NCI-H1048 (cell line): ENCODE measurements at places on chromosomes 2 and 18.

DNA sequence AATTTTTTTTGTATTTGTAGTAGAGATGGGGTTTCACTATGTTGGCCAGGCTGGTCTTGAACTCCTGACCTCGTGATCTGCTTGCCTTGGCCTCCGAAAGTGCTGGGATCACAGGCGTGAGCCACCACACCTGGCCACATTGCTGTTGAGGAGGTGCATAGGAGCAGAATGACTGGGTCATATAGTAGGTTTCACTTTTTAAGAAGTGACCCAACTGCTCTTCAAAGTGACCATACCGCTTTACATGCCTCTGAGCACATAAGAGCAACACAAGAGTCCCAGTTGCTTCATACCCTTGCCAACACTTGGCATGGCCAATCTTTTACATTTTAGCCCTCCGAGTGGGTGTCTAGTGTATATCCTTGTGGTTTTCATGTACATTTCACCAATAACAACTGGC, 28.9 kb downstream of the RRM2 start:
- no peak for DNase-seq

- no peak for DNase-seq
Observed at GRCh38 chr2:24515831-24516230, 24.8 kb downstream of the NCOA1 start.

DNA sequence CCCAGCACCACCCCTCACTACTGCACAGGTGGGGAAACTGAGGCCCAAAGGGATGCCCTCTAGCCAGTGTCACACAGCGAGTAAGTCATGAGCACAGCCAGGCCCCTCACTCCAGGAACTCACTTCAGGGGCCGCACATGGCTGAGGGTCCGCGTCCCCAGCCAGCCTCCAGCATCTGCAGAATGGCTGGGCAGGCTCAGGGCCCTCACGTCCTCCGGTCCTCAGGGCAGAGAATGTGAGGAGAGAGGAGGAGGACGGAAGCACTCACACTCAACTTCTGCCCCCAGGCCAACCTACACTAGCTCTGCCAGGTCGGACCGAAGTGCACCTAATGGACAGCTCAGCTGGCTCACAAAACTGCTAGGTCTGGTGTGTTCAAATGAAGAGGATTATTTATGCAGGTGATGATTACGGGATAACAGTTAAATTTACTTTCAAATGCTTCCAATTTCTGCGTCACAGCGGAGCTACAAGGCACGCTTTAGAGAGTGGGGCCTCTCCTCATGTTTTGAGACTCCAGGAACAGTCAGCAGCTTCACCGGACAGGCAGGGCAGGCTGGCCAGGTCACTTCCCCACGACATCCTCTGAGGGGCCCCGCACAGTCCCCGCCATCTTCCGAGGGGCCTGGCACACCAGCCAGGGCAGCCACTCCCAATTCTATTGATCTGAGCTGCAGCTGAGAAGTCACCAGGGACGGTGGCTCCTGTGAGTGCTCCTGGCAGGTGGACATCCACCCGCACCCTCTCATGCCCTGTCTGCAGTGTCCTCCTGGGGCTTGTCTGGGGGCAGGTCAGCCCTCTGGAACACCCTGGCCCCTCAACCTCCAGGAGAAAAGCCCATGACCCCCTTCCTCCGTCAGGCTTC, 26.5 kb downstream of the KIF1A start:
- DNase-seq: no peak

GRCh38 chr18:58335223-58335622, 291.2 kb downstream of the NEDD4L start:
- DNase-seq: no peak

- no peak for DNase-seq
Observed at GRCh38 chr2:201904538-201905420, 98.4 kb downstream of the CDK15 start.

- DNase-seq: no peak
Observed at GRCh38 chr2:145538661-145539350, 1018.9 kb upstream of the ZEB2 start.

- no peak for DNase-seq
Observed at GRCh38 chr18:62186499-62186773, 420 bp downstream of the PIGN start.

DNA sequence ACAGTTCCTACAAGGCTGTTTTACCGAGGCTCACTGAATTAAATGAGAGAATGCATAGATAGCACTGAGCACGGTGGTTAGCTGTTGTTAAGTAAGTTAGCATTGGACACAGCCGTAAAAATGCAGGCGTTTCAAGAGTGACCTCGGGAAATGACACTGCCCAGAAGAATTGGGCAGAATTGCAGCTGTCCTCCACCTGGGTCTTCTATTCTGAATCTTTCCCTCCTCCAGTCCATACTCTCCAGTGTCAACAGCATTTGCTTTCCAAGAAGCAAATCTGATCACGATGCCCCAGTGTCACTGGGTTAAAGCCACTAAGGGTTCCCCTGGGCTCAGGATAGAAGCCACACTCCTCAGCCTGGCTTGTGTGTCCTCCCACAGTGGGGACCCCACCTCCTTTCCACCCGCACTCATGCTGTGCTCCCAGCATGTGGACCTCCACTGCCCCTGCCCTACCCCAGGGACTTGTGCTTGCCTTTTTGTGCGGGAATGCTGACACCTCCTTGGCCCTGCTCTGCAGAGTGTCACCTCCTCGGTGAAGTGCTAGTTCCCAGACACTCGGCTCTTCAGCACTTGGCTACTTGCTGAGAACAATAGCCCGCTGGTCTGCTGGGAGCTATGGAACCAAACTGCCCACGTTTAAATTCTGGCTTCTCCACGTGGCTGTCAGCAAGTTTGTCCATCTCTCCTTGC, 135.0 kb downstream of the ANTXR1 start:
- DNase-seq: no peak

DNA sequence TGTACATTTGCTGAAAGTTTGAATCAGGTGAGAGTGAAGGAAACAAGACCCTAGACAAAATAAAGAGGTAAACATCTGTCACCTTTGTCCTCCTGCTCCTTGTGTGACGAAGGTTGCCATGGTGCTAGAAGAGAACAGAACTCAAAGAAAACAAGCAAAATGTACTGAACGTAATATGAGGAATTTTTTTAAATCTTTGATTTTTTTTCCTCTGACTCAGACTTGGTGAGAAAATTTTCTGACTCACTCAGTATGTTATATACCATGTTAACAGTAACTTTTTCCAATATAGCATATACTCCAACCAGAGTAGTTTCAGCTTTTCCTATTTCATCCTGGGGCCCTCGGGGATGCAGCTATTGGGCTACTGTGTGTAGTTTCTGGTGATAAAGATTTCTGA, 2114.6 kb upstream of the PIK3C3 start:
- DNase-seq: no peak

GRCh38 chr2:151543876-151544275, 134.2 kb downstream of the RIF1 start:
- DNase-seq: no peak

GRCh38 chr2:217409949-217410680, 550.3 kb upstream of the TNP1 start:
- no peak for DNase-seq

- DNase-seq: no peak
Observed at GRCh38 chr2:30957591-30957990, 150.3 kb upstream of the CAPN13 start.

DNA sequence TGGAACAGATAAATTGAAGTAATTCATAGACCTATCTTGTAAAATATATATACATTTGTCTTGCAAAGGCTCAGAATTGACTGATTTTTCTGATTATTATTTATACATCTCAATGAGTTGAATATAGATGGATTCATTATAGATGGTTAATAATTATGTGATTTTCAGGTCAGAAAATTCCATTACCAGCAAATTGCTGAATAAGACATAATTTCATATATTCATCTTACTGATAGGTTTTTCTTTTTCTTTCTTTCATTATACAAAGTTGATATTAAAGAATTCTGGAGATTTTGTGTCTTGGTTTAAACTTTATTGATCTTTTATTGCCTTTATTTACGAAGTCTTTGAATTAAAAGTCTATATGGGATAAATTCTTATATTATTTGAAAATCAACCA, 41.6 kb upstream of the SPAG16 start:
- no peak for DNase-seq

DNA sequence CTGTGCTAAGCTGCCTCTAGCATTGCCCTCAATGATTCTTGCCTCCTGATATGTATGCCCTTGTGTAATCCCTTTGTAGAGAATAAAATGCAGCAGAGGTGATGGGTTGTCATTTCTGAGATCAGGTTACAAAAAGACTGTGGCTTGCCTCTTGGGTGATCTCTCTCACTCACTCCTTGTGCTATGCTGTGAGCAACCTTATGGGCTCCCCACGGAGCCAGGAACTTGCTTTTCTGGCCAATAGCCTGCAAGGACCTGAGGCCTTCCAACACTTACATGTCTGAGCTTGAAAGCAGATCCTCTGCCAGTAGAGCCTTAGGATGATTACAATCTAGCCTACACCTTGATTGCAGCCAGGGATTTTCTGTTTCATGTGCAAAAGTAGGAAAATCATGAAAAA, 123.1 kb upstream of the XIRP2 start:
- DNase-seq: no peak

DNA sequence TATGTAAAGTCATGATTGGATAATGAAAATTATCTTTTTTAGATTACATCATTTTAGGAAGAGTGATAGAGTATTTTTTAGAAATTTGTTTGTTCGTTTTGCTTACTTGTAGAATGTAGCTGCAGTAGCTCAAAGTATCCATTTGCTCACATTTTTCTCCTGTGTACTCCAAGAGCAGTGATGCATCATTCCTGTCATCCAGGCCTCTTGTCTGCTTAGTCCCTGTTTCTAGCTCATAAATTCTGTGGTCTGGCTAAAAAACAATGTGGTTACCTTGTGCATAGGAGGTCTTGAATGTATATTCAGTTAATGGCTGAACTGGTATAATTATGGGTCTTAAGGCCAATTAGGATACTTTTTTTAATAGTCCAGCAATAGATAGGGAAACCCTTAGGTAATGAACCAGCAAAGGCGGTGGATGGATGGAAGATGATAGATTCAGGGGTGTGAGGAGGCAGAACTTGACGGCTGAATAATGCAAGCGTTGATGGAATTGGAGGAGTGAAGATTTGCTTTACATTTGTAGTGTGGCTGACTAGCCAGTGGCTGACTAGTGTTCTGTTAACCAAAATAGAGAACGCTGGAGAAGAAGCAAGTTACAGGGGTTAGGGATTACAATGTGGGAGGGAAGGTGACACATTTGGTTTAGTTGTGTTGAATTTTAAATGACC, 145.0 kb downstream of the ZNF407 start:
- DNase-seq: no peak

DNA sequence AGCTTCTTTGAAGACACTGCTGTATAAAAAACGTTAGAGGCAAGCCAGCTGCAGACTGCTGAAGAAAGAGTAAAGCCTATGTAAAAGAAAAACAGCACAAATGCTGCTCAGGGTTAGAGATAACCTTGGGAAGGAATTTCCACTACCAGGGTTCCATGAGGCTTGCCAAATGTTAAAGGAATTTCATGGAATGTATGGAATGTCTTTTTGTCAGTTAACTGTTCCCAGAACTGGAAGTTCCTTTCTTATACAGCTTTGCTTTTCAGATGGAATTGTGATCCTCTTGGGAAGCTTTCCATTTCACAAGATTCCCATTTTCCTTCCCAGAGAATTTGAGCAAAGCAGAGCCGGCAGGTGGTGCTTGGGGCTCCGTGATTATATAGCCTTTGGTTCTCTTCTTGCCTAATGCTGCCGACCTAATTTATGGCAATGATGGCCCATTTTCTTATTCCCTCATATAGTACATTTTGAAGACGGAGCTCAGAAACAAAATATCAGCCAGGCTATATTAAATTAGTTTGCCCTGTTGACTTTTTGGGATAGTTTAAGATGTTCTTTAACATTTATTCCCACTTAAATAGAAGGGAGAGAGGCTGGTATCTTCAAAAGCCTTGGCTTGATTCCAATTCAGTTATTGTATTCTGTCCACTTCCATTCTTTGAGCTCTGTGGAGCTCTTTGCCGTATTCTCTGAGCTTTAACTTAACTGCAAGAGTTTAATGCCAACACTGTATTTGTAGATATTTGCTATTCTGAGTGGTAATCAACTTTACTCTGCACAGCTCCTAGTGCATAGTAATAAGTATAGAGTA, 162.3 kb downstream of the PHLPP1 start:
- DNase-seq: no peak

DNA sequence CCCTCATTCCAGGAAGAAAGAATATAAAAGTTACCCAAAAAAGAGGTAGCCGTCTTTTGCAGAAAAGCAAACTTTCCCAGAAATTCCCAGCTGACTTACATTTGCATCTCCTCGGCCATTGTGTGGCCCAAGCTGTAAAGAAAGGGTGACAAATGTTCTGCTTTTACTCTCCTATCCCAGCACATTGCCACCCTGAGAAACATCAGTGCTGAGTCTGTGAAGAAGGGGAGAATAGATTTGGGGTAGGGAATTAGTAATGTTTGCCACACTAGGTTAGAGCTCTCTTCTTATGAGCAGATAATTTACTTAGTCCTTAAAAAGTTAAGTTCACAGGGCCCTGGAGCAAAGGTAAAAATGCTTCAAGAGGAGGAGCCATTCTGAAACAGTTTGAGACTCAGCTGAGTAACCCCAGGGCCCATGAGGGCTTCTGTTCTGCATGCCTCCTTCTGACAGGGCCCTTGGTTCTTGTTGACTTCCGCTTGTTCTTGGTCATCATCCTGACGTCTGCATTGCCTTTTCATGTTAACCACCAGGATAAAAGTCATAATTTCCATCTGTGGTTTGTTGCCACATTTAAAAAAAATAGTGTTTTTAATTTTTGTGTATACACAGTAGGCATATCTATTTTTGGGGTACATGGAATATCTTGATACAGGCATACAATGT, 550.7 kb downstream of the RNF144A start:
- no peak for DNase-seq

DNA sequence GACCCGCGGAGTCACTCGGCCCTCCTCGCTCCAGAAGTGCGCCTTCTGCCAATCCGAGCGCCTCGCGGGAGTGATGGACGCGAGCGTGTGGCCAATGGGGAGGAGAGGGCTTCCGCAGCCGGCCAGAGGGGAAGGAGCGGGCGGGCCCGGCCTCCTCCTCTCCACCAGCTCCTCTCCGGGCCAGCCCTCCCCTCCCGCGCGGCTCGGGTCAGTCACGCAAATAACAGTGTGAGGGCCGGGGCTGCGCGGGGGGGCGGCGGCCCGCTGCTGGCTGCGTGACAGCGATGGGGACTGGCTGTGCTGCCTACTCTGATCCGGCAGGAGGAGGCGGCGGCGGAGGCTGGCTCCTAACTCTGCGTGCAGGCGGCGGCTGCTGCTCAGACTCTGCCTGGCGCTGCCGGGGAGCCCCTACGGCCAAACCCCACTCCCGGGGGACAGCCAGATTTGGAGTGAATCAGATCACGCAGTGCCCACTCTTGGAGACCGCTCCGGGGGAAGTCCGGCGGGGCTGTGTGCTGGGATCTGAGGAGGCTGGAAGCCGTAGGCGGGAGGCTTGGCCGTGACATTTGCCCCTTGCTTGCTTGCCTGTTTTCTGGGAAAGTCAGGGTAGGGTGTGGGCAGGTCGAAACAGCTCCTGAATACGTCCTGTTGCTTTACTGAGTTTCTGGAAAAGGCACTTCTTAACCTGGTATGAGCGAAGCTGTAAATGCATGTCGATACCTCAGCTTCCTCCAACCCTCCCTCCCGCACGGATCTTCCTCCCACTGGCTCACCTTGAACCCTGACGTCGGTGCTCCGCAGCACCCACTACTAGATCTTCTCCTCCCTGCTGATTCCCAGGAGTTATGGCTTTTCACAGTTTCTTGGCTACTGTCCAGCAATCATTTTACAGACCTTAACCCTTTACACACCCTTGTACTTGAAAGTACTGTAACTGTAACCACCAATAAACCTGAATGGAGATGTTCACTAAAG, 97.9 kb upstream of the SERTAD2 start:
- DNase-seq: peak; percentile 23
